ENCODE measurements at places on chromosomes 12 and 14.

DNA sequence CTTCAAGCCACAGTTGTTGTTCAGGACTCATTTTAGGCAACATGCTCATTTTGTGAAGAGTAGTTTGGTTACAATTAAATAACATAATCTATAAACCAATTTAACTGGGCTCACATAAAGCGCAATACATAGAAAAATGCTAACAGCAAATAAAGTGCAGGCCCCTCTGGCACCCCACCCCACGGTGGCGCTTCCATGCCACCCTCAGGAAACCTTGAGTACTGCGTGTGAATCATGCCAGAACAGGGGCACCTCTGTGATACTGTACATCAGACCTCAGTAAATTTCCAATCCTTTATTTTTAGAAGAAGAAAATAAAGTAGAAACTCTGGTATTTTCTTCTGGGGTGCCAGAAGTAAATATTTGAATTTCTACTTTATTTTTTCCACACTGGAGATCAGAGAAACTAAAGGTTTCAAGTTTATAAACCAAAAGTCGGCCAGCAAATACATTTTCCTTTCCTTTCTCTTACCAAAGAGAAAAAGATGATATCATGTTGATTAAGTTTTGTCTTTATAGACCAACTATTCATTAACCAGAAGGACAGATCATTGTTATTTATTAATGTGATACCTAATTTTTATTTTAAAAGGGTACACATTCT lies 316.8 kb downstream of the PAWR start:
- DNase-seq = peak; percentile 36

- no peak for DNase-seq
These were observed 4.0 kb upstream of the MYO1H start for GRCh38 chr12:109343677-109344076.

DNA sequence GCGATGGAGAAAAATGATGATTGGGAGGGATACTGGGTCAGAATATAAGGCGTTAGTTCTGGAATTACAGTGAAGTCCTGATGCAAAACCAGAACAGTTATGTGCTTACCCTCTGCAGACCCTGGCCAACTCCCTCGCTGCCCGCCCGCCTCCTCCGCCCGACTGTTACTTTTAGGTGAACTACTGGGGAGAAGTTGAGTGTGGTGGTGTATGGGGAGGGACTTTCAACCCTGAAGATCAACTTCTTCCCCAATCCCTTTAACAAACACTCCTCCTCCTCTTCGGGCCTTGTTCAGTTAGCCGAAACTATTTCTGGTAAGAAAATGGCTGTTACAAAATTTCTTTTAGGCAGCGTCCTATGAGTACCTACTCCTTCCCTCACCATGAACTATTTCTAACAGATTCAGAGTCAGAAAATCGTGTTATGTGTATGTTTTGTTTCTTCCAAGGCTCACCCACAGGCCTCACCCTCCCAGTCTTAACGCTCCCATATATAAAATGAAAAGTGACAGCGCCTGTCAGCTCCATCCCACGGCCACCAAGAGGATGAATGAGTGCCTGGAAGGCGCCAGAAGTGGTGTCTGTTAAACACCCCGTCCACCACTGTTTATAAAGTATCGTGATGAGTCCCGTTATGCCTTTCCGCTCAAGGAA lies 1.3 kb downstream of the FBXO33 start:
- peak; percentile 11 for DNase-seq

GRCh38 chr12:121543786-121544185 lies 37.0 kb downstream of the KDM2B start:
- DNase-seq = no peak

- DNase-seq = peak; percentile 11
These were observed 322.3 kb downstream of the DUSP6 start for GRCh38 chr12:89029961-89030360.

GRCh38 chr12:30631740-30632139 lies 63.9 kb downstream of the IPO8 start:
- DNase-seq = no peak

- DNase-seq = no peak
These were observed 72.0 kb upstream of the SEL1L start for GRCh38 chr14:81605660-81606059.

All from EL (cell line).